ENCODE measurements at places on chromosomes 13 and 19.
A peak's percentile ranks its signal among the peaks of the same experiment; 100 is the strongest.

DNA sequence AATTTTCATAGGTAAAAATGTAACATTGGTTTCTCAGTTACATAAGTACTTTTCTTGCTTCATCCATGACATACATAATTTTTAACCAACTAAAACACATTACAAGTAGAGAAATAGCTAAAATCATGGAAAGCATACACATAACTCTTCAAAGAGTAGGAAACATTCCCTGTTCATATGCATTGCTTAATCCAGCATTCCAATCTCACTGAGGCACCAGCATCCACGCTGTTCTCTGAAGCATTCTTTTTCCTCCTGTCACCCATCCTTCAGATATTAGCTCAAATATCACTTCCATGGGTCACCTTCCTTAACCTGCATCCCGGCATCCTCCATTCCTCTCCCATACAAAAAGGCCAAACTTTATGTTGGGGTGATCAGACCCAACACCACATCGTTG is 79.1 kb downstream of the ZNF254 start:
- DNase-seq = no peak

DNA sequence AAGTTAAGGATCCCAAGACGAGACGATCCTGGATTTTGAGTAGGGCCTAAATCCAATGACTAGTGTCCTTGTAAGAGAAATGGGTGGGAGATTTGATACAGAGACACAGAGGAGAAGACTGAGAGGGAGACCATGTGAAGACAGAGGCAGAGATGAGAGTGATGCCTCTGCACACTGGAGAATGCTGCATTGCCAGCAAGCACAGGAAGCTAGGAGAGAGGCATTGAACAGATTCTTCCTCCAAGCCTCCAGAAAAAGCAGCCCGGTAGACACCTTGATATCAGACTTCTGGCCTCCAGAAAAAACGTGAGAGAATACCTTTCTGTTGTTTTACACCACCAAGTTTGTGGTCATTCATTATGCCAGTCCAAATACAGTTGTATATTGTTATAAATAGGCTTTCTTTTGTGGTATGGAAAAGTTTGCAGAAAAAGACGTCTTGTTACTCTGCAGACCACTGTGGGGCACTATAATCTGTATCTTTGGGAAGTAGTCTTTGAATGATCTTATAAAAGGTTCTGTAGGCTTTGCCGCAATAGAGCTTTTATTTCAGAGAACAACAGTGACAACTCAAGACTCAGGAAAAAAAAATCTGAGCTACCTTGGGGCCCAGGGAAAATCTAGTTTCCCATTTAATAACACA is 17.9 kb upstream of the RFC3 start:
- peak; percentile 82 for DNase-seq

GRCh38 chr19:1417681-1418495 is 10.5 kb downstream of the DAZAP1 start:
- peak; percentile 52 for DNase-seq

DNA sequence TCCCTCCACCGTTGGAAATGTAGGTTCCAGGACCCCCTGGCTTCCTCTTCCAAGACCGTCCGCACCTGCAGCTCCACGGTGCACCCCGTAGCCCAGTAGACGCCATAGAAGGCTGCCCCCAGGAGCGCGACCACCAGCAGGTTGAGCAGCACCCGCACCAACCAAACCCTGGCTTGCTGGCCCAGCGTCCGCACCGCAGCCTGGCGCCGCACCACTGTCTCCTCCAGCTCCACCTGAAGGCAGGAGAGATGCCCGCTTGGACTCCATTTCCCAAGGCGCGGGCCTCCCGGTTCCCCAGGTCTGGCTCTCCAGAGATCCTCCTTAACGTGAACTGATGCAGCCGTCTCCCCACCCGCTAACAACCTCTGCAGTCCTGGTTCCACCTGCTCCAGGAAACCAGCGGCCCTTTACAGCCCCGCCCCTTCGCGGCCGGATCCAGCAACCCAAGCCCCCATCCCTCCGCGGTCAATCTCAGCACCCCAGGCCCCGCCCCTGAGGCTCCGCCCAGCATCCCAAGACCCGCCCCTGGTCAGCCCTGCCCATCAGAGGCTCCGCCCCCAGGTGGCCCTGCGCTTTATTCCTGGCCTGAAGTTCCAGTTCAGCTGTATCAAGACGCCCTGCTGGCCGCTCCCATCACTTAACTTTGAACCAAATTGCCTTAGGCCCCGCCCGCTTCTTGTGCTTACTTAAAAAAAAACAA is 5.0 kb upstream of the LENG1 start:
- no peak for DNase-seq

DNA sequence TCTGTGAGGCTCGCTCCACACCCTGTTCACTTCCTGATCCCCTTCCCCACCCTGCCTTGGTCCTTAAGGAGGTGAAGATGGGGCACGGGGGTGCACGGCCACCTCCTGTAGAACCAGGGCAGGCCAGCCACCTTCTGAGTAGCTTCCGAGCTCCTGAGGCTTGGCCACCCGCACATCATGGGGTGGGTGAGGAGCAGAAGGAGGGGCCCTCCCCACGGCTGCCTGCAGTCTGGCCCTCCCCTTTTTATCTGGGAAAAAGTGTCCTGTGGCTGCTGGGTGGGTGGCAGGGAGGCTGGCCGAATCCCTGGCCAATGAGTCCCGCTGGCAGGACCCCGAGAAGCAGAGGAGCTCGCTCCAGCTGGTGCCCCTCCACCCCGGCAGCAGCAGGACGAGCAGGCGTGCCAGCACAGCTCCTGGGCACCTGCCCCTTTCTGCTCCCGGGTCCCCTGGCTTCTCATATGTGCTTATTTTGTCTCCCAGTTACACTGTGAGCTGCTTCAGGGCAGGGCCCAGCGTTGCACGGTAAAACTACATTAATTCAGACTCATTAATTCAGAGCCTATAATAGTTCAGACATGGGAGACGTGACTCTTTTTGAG is 135.0 kb downstream of the KDM4B start:
- DNase-seq = no peak

DNA sequence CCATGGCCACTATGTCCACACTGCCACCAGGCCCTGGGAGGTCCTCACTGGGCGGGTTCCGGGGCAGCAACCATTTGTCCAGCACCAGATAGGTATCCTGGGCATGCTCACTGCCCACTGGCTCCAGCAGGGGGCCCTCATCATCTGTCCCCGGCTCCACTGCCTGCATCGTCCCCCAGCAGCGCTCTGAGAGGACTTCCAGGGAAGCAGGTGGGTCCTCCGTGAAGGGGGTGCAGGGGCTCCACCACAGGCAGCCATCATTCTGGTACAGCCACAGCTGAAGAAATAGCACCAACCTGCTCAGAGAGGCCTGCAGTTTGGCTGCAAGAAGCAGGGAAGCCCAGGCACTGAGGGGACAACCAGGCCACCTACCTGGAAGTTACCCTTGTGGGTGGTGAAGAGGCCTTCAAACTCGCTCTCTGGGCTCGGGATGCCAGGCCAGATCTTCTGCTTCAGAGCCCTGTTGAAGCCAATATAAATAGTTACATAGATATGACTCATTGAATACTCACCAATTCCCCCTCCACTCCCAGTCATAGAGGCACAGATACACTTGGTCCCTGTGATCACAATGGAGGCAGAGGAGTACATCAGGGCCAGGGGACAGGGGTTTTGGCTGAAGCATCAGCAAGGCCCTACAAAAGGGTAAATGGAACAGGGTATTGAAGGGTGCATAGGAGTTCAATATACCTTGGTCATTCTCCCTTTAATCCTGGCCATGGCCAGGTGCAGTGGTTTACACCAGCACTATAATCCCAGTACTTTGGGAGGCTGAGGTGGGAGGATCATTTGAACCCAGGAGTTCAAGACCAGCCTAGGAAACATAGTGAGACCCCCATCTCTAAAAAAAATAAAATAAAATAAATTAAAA is 4.1 kb downstream of the SWSAP1 start:
- DNase-seq = peak; percentile 59

Data from G401 (cell line).